ENCODE measurements at places on chromosomes 2 and 18.

- DNase-seq: peak; percentile 94
These were observed 85.5 kb downstream of the HS6ST1 start for GRCh38 chr2:128232965-128233789.

DNA sequence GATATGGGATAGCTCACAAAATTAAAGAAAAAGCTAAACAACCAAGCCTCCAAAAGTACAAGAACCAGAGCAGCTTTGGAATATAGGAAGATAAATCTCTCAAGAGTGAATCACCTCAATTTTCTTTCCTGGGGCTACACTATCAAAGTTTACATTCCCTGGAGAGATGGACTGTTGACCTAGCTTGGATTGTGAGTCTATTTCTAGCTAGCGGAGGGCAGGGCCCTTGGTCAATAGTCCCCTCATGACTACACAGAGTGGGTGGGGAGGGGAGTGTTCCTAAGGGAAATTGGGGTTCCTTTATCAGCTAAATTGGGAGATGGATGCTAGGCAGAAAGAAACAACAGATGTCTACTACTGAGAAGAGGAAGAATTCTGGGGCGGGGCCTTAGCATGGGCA is 29.9 kb upstream of the EIF2AK3 start:
- DNase-seq: no peak

- DNase-seq: no peak
These were observed 17.3 kb downstream of the HK2 start for GRCh38 chr2:74851191-74851566.

DNA sequence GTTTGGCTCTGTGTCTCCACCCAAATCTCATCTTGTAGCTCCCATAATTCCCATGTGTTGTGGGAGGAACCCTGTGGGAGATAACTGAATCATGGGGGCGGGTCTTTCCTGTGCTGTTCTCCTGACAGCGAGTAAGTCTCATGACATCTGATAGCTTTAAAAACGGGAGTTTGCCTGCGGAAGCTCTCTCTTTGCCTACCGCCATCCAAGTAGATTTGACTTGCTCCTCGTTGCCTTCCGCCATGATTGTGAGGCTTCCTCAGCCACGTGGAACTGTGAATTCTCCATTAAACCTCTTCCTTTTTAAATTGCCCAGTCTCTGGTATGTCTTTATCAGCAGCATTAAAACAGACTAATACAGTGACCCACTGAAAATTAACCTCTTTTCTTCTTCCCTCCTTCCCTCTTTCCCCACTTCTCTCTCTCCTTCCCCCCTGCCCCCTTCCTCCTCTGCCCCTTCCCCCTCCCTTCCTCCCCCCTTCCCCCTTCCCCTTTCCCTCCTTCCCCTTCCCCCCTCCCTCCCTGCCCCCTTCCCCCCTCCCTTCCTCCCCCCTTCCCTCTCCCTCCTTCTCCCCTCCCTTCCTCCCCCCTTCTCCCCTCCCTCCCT is 818.8 kb downstream of the SLC4A3 start:
- no peak for DNase-seq

GRCh38 chr2:103960129-103960513 is 893.8 kb upstream of the POU3F3 start:
- no peak for DNase-seq
